Activated CD4-positive, alpha-beta T cell treated with anti-CD3 and anti-CD28 coated beads, Interleukin-2, amount 50 U/mL, for 48 hours (primary cell): ENCODE measurements at places on chromosomes 1 and 21.

GRCh38 chr1:211352985-211353515, 26.4 kb downstream of the TRAF5 start:
- peak; percentile 66 for DNase-seq

DNA sequence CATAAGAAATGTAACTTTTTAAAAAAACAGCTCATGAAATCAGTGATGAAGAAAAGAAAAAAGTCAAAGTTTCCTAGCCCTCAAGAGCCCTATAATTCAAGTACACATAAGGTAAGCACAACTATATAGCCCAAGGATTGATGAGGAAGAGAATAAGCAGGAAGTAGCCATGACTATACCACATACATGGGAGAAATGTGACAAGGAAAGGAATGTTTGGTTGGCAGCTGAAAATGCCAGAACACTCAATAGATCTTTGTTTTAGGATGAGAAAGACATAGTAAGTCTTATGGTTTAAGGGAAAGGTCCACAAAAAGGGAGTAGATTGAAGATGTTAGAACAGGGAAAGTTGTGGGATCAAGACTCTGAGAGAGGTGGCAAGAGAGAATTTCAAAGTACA, 5.7 kb downstream of the DOCK7 start:
- DNase-seq, result no peak

DNA sequence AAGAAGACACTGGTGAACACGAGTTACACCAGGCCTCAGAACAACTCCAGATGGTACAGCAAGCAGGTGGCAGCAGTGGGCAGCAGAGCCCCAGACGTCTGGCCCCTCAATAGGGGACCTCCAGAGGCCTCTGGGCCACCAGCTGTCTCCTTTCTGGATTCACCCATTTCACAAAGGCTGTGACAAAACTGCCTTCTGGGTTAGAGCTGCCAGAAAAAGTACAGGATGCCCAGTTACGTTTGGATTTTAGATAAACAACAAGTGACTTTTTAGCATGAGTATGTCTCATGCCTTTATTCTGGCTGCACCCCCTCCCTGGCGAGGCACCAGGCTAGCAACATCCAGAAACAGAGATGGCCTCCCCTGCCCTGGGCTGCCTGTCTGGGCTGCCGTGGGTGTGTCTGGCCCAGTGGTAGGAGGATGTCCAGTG, 30.1 kb downstream of the ITPKB start:
- no peak for DNase-seq

- DNase-seq, result no peak
Measured at GRCh38 chr1:199404191-199404590, 623.3 kb upstream of the NR5A2 start.

DNA sequence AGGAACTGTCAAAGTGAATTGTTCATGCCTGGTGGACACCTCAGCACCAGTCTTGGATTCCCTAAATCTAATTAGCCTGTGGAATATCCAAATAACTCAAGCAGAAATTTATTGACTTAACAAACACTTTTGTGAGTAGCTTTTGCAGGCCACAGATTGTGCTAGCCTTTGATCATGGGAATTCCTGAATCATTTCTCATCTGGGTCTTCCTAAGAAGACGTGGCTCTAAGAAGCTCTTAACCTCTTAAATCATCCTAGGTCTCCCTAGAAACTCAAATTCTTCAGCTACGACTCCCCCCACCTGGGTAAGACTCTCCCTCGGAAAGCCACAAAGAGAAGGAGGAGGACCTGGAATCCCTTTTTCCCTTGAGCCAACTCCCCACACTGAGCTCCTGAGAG, 53.8 kb upstream of the PSEN2 start:
- DNase-seq, result no peak

GRCh38 chr1:238982736-238983135, 403.6 kb upstream of the CHRM3 start:
- no peak for DNase-seq

GRCh38 chr1:111030590-111030989, 66.9 kb upstream of the LRIF1 start:
- DNase-seq, result peak; percentile 52

GRCh38 chr1:31222176-31222575, 17.5 kb downstream of the NKAIN1 start:
- DNase-seq, result no peak

GRCh38 chr1:55706397-55706796, 491.2 kb upstream of the USP24 start:
- no peak for DNase-seq

- no peak for DNase-seq
Measured at GRCh38 chr21:24935991-24936390, 671.3 kb downstream of the MRPL39 start.

DNA sequence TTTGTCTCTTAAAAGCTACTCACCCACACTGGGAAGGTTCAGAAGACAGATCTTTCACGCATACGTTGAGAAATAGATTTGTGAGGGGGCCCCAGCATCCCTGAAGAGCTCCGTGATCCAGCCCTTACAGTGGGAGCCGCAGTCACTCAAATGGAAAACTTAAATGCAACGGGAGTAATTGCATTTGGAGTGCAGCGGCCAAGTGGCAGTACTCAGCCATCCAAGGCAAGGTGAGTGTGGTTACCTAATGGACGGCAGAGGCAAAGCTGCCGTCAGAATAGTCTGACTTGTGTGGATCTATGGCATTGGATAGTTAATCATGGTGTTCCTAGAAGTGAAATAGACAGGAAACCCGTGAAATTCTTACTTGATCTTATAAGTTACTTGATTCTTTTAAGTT, 5.1 kb downstream of the SPSB1 start:
- no peak for DNase-seq

- DNase-seq, result no peak
Measured at GRCh38 chr1:8276173-8276914, 41.6 kb upstream of the SLC45A1 start.

GRCh38 chr1:96772972-96773371, 51.4 kb downstream of the PTBP2 start:
- DNase-seq, result no peak

GRCh38 chr21:34802180-34802899, 133.5 kb downstream of the CLIC6 start:
- DNase-seq, result no peak

DNA sequence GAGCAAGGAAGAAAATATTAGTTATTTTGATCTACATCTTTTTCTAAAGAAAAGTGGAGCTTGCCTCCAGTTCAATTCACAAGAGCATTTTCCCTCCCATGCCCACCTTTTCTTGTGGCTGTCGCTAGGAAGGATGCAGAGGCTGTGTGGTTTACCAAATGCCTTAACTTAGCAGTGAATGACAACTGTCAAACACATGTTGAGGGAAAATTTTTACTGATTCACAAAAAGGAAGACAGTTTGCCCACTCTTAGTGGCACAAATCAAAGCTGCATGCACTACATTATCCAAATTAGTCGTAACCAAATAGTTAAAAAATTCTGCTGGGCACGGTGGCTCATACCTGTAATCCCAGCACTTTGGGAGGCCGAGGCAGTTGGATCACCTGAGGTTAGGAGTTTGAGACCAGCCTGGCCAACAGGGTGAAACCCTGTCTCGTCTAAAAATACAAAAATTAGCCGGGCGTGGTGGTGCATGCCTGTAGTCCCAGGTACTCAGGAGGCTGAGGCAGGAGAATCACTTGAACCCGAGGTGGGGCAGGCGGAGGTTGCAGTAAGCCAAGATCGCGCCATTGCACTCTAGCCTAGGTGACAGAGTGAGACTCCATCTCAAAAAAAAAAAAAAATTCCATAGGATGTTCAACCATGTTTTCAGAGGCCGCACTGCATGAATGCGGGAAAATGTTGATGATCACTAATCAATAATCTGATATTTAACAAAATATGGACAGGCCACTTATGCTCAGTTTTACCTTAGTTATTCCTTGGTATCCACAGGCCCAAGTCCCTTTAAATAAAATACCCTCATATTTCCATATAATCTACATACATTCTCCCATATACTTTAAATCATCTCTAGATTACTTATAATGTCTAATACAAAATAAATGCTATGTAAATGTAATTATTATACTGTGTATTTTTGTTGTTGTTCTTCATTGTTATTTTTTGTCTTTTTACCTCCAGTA, 9.0 kb downstream of the COX20 start:
- no peak for DNase-seq

GRCh38 chr1:78114034-78114956, 68.5 kb downstream of the GIPC2 start:
- DNase-seq, result peak; percentile 61

- DNase-seq, result no peak
Measured at GRCh38 chr1:63775418-63776127, 1.8 kb downstream of the ROR1 start.
